ENCODE measurements at places on chromosomes 7 and 10.

GRCh38 chr7:100818825-100819224 is 8.5 kb downstream of the EPHB4 start:
- DNase-seq: no peak

DNA sequence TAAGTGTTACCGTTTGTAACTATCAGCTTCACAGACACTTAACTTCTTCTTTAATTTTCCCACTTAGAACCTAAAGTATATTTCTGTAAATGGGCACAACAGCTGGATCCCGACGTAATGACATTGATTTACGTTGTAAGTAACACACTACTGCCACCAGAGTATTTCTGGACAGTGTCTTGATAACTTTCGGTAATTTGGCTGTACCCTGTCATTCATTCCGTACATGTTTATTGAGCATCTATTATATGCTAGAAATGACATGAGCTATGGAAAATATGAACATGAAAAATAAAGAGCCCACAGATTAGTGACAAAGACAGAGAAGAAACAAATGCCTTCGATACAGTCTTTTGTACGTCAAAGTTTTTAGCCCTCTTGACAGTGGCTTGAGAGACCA is 291.4 kb downstream of the CCDC3 start:
- no peak for DNase-seq

- no peak for DNase-seq
These were observed 52.0 kb downstream of the TCAF1 start for GRCh38 chr7:143849785-143850479.

- DNase-seq: no peak
These were observed 281.2 kb upstream of the MINDY3 start for GRCh38 chr10:16141499-16141898.

DNA sequence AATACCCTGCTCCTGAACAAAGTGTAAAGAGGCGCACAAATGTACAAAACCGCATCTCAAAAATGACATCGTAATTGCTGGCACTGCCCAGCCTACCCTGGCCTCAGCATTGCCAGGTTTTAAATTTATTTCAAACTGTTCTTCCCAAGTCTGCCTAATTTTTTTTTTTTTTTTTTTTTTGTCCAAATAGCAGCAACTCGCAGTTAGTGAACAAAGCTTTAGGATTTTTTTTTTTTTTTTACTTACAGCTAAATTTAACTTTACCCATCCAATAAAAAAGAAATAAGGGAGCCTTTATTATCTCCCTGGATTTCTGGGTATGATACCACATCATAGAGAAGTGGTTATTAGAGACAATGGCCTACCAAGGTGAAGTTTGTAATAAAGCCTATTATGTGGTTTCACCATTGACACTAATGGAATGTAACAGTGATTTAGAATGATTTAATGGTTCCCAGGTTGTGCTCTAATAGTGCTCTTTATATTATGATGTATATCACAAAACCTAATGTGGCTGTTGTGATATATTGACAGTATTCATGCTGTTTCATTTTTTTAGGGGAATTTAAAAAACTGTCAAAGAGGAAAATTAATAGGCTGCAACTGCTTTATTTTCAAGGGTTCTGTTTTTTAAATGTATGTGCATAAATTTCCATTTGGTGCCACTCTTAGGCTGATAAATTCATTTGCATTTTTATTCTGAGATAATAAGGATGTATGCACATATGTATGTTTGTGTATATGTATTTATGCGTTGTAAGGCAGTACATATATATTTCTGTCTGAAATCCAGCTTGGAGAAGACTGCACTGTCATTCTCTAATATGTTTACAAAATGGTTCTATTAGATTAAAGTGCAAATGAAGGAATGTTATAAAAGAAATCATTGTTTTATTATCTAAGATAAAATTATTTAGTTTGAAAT is 309.0 kb downstream of the TFEC start:
- no peak for DNase-seq

GRCh38 chr7:10838228-10838627 is 135.4 kb upstream of the PHF14 start:
- no peak for DNase-seq

GRCh38 chr7:32357535-32358277 is 132.5 kb downstream of the LSM5 start:
- DNase-seq: no peak

DNA sequence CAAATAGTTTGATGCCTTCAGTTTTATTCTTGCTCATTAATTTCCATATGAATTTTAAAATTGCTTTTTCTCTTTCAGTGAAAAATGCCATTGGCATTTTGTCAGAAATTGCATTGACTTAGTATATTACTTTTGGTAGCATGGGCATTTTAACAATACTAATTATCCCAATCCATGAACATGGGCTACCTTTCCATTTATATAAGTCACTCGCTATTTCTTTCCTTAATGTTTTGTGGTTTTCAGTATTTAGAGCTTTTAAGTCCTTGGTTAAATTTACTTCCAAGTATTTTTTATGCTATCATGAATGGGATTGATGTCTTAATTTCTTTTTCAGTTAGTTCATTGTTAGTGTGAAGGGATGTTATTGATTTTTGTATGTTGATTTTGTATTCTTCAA is 297.4 kb downstream of the ATRNL1 start:
- DNase-seq: no peak

DNA sequence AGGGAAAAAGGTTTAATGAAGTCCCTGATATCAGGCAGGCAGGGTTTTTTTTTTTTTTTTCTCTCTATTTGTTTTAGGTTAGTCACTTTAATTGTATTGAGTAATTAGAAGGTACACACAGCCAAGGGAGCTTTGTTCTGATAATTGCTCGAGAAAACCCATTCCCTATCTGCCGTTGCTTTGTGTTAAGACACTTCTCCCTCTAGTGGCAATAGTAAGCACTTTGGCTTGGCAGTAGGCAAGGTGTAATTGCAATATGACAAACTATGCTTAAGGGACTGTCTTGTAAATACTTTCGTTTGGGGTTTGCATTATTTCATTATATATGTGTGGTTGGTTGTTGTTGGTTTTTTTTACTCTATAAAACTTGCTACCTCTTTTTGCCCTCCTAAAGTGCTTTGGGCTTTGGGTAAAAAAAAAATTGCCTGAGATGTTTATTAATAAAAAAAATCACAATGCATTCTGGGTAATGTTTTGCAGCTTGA is 113.4 kb downstream of the BTRC start:
- no peak for DNase-seq

DNA sequence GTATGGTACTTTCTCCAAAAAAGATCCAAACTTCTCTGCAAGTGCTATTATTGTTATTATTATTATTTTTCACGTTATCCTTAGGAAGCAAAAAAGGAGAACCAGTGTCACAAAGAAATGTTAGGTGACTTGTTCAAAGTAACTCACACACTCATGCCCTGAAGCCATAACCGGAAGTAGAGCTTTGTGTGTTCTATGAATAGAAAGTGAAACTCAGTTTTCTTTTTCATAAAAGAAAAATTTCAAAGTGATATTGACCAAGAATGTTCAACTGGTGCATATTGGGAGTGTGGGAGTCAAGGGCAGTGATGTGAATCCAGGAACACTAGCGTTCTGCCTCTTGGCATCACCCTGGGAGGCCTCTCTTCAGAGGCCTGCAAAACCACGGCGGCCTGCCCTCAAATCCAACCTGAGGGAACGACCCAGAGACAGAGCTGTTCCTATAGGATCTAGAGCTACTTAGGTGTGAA is 106.1 kb downstream of the PRKCQ start:
- DNase-seq: no peak

- no peak for DNase-seq
These were observed 57.4 kb upstream of the NEBL start for GRCh38 chr10:20954519-20954918.

DNA sequence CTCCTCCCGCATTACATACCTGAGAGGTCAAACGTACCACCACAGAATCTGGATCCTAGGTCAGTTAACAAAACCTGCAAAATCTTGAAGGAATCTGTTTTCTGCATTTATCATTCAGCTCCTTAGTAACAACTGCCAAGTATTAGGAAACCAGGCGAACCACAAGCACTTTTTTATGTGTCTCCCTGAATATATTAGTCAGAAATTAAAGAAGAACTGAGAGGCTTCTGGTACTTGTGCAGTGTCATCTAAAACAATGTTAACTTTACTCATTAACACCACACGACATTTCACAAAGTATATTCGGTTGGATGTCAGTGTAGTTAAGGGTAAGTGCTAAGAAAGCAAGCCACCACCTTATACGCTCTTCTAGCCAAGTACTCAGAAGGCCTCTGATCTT is 2.5 kb downstream of the CCDC6 start:
- DNase-seq: no peak

DNA sequence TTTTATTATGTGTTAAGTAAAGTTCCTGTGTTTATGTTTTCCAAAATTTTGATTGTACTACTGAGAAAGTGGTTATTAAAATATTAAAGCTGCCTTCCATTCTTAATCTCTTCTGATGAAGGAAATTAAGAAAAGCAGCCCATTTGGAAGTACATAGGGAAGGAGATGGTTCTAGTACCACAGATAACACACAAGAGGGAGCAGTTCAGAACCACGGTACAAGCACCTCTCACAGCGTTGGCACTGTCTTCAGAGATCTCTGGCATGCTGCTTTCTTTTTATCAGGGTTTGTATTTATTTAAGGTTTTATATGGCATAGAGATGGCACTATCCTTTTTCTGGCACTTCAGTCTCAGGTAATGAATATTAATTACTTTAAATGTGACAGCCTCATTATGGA is 111.6 kb downstream of the PHTF2 start:
- no peak for DNase-seq

DNA sequence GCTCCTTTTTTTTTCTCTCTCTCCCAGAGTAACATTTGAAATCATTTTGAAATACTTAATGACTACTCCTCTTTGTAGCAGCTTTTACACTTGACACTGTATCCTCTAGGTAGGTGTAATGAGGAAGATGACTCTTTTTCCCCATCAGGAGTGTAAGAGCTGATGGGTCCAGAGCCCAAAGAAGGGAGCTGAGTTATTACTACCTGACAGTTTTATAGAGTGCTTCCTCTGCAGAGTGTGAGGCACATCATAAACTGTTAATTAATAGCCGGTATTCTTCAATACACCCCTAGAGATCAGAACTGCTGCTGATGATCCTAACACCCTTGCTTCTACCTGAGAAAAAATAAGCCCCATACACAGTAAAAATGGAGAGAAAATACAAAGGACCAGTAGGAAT is 279.8 kb upstream of the SEMA3A start:
- no peak for DNase-seq

DNA sequence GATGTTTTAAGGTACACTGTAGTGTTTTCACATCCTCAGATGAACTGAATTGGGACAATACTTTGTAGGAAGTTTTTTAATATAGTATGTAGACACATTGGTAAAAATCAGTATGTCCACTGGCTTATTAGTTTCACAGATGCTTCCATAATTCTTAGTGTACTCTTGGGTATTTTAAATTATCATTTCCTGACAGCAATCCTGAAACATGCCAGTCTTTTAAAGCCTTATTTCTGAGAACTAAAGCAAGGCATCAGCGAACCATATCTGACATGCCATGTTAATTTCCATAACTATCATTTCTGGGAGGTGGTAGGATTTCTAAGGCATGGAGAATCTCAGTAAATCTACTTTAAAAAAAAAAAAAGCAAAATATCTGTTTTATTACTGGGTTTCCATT is 266.4 kb downstream of the ADK start:
- DNase-seq: no peak

GRCh38 chr7:133290676-133291333 is 37.9 kb downstream of the EXOC4 start:
- DNase-seq: no peak

- DNase-seq: no peak
These were observed 64.2 kb downstream of the CNOT4 start for GRCh38 chr7:135445690-135446089.

GRCh38 chr7:116241291-116241690 is 31.0 kb downstream of the TES start:
- DNase-seq: no peak

DNA sequence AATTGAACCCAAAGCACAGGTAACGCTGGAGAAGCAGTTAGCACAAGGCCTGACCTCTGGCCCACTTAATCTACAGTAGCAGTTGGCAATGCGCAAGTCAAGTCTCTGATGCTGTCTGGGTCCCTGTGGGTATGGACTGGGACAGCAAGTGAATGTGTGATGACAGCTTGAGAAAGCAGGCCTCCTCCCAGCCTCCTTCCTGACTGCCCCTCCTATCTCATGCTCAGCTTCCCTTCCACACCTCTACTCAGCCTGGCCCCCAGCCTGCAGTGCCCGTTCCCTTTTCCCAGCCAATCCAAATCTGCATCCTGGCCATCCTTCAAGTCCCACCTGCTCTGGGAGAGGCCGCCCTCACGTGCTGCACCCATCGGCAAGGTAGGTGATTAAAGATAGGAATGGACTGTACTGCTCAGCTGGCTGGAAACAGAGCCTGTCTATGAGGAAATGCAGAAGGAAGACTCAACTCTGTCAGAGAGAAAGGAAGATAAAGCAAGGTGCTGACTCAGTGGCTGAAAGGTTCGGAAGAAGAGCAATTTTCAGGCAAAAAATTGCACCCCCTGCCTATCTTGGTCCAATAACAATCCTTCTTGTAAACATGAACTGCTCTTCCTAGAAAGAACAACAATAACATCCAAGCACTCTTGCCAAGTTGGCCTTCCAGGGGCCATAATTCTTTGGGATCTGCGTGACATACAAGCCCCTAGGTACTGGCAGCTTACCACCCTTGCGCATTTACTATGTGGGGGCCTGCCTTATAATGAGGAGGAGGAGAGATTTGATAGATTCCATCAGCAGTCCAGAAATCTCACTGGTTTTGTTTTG is 16.6 kb upstream of the FGFR2 start:
- DNase-seq: no peak

- DNase-seq: no peak
These were observed 453 bp upstream of the GALNT17 start for GRCh38 chr7:71131256-71132126.

- no peak for DNase-seq
These were observed 3.2 kb downstream of the ZNF853 start for GRCh38 chr7:6618621-6619020.

GRCh38 chr7:32218741-32219288 is 148.6 kb upstream of the PDE1C start:
- no peak for DNase-seq

- no peak for DNase-seq
These were observed 67.8 kb downstream of the EMX2 start for GRCh38 chr10:117610321-117610720.

GRCh38 chr7:132364226-132364625 is 212.0 kb downstream of the PLXNA4 start:
- no peak for DNase-seq

DNA sequence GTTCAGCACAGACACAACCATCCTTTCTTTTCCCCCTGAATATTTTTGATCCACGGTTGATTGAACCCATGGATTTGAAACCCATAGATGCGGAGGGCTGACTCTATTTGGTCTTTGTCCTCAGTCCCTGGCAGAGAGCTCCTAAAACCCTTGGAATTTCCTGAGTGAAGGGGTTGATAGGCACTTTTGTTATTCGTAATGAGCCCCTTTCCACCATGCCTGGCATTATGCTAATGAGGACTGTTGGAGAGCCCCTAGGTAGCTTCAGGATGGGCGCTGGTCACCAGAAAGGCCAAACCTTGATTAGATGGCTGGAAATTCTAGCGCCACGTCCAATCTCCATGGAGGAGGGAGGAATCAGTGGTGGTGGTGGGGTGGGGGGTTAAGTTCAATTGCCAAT is 205.8 kb upstream of the GRB10 start:
- no peak for DNase-seq

GRCh38 chr10:62814756-62815380 is 1.3 kb downstream of the EGR2 start:
- DNase-seq: no peak

GRCh38 chr7:28024786-28025334 is 155.7 kb downstream of the JAZF1 start:
- no peak for DNase-seq
